ENCODE measurements at places on chromosomes 2 and 18. TPM values are rescaled to one million over a fixed set of nuclear protein-coding genes. Genes with fewer than 3 reads are reported as not detected.

ASPRV1 gene
- total RNA-seq, result 0.82 TPM

GNLY gene
- total RNA-seq, result 4.7 TPM

BUB1 gene
- total RNA-seq, result 14.7 TPM

LIMS3 gene
- total RNA-seq, result 1.4 TPM

RAB17 gene
- total RNA-seq, result 34.7 TPM

RAX gene
- not detected for total RNA-seq

MFSD6 gene
- total RNA-seq, result 60.9 TPM

IL1R2 gene
- total RNA-seq, result 152 TPM

TFCP2L1 gene
- total RNA-seq, result 54.2 TPM

EGR4 gene
- total RNA-seq, result not detected

DNA sequence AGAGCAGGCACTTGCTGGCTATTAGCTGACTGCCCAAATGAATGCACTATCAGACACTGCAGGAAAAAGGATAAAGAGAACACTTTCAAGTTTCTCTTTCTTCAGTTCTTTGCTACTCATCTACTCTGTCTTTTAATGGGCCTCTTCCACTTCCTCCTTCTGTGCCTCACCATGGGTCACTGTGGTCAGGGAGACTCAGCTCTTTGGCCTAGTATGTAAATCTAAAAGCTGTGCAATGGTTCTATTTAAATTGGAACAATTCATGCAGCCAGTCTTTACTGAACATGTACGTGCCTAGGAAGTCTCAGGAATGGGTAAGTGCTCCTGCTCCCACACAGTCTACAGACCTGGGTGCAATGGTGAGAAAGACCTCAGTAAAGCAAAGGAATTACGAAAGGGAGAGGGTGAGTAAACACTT, 79.1 kb upstream of the DNMT3A start:
- no peaks in the 10 kb centered on the region for H3K36me3 ChIP-seq
- DNase-seq, result no peak
- H3K4me1 ChIP-seq, result peaks cover 4% of the 10 kb centered on the region
- H3K4me3 ChIP-seq, result no peak overlapping the region
- no peaks in the 10 kb centered on the region for H3K27me3 ChIP-seq
- H3K27ac ChIP-seq, result peak overlapping the region; percentile 62

GRCh38 chr2:191703079-191703725, 25.3 kb downstream of the NABP1 start:
- H3K27ac ChIP-seq, result no peak overlapping the region
- H3K27me3 ChIP-seq, result no peaks in the 10 kb centered on the region
- no peaks in the 10 kb centered on the region for H3K4me1 ChIP-seq
- no peaks in the 10 kb centered on the region for H3K36me3 ChIP-seq

GRCh38 chr18:6249170-6249569, 165.5 kb downstream of the L3MBTL4 start:
- no peaks in the 10 kb centered on the region for H3K36me3 ChIP-seq
- H3K4me3 ChIP-seq, result no peak overlapping the region
- DNase-seq, result no peak
- H3K4me1 ChIP-seq, result no peaks in the 10 kb centered on the region

DNA sequence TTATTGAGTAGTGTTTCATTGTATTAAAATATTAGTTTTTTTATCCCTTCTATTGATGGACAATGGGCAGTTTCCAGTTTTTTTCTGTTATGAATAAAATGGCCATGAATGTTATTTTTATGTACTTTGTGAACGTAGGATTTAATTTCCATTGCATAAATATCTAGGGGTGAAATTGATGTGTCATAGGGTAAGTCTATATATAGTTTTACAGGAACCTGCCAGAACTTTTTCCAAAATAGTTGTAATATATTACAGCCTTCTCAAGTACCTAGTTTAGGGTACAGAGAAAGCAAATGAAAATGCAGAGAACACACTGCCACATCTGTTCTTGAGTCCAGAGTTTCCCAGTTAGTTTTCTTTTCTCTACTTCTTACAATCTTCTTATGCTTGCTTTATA, 378.6 kb downstream of the MEIS1 start:
- H3K4me3 ChIP-seq, result no peak overlapping the region
- no peaks in the 10 kb centered on the region for H3K4me1 ChIP-seq
- no peak for DNase-seq
- no peaks in the 10 kb centered on the region for H3K36me3 ChIP-seq

- no peaks in the 10 kb centered on the region for H3K27me3 ChIP-seq
- H3K27ac ChIP-seq, result no peak overlapping the region
- no peak overlapping the region for H3K4me3 ChIP-seq
- no peaks in the 10 kb centered on the region for H3K36me3 ChIP-seq
These were observed 27.7 kb downstream of the LBH start for GRCh38 chr2:30259071-30259470.

GRCh38 chr2:199070322-199070949, 387.3 kb downstream of the SATB2 start:
- no peak overlapping the region for H3K4me3 ChIP-seq
- no peaks in the 10 kb centered on the region for H3K36me3 ChIP-seq

DNA sequence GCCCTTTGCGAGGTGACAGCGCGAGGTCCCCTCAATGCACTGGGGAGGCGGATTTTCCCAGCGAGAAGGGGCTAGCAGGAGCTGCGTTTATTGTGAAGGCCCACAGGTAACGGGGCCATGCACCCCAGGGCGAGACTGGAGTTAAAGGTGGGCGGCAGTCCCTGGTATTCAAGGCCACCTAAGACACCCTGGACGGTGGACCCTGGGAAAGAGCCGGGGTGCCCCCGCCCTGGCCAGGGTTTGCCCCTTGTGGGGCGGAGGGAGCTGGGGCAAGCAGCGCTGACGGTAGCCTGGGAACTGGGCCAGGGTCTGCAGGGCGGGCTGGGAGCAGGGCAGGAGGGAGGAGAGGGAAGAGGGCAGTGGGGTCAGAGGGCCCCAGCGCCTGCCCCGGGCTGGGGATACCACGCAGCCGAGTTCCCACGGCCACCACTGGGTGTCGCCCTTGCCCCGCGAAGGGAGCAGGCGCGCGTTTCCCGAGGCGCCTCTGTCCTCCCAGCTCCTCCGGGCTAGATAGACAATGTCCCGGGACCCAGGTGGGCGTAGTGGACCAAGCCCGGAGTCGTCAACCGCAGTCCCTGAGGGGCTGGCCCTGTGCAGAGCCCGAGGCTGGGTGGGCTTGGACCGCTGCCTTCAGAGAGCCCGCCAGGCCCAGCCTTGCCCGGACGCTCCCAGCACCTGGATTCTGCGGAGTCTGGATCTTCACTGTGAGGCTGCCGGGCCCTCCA, 80.2 kb downstream of the SMAD4 start:
- H3K4me1 ChIP-seq, result no peaks in the 10 kb centered on the region
- no peaks in the 10 kb centered on the region for H3K27me3 ChIP-seq
- H3K4me3 ChIP-seq, result no peak overlapping the region
- H3K27ac ChIP-seq, result no peak overlapping the region
- DNase-seq, result peak; percentile 72
- H3K36me3 ChIP-seq, result no peaks in the 10 kb centered on the region

DNA sequence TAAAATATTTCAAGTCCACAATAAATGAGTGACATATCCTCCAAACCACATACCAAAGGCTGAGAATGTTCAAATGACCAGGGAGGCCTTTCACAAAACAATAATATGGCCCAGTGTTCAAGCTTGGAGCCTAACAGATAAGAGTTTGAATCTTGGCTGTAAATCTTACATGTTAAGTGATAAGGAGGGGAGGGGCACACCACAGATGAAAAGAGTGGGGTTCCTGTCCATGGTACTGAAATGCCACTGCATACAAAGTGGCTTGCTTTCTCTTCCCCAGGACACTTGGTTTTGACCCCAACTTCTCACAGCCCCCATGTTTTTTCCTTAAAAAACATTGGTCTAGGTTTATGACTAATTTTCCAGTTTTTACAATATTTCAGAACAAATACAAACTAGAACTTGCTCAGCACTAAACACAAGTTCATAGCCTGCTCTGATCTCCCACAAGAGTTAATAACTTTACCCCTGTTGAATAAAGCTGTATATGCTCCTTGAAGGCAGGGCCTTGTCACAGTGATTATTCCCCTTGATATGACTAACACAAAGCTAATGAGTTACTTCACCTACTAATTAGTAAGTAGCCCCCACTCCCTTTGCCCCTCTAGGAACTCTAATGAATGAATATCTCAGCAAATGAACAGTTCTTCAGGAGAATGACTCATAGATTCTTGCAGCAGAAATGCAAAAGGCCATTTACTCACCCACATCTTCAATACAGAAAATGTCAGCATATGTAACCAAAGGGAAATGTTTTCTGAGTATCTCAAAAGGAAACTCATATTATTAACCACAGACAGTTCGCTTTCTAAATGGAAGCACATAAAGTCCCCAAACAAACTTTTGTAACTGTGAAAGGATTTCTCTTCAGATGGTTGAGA, 142.2 kb downstream of the SATB2 start:
- DNase-seq, result peak; percentile 53
- H3K27ac ChIP-seq, result no peak overlapping the region
- no peaks in the 10 kb centered on the region for H3K27me3 ChIP-seq

GRCh38 chr2:66576561-66577320, 141.8 kb downstream of the MEIS1 start:
- H3K27me3 ChIP-seq, result peaks cover 66% of the 10 kb centered on the region
- H3K4me3 ChIP-seq, result peak overlapping the region; percentile 31
- H3K27ac ChIP-seq, result peak overlapping the region; percentile 61
- peaks cover 17% of the 10 kb centered on the region for H3K4me1 ChIP-seq
- peak; percentile 29 for DNase-seq
- H3K36me3 ChIP-seq, result no peaks in the 10 kb centered on the region

- H3K27ac ChIP-seq, result no peak overlapping the region
- H3K4me3 ChIP-seq, result no peak overlapping the region
These were observed 93.3 kb downstream of the HNRNPLL start for GRCh38 chr2:38509314-38509946.

DNA sequence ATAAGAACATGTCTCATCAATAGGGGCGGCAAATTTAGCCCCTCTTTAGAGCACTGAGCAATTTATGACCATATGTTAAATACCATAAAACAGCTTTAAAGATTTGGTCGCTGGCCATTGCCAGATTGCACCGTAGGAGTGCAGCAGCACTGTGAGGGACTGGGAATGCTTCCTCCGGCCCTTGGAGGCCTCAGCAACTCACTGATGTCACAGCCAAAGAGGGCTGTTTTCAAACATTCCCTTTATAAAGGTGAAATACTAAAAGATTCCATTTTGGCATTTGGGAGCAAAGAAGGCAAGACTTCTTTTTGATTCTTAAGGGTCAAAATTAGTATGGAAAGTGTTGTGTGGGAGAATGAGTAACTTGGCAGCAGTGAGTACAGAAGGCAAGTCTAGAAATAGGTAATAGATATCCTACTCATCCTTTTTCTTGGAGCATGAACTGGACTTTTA, 63.7 kb downstream of the BABAM2 start:
- H3K27me3 ChIP-seq, result no peaks in the 10 kb centered on the region
- H3K4me1 ChIP-seq, result peaks cover 6% of the 10 kb centered on the region
- H3K27ac ChIP-seq, result peak overlapping the region; percentile 13
- DNase-seq, result no peak
- H3K36me3 ChIP-seq, result no peaks in the 10 kb centered on the region
- no peak overlapping the region for H3K4me3 ChIP-seq

GRCh38 chr2:48364100-48364499, 165.9 kb upstream of the STON1 start:
- H3K36me3 ChIP-seq, result no peaks in the 10 kb centered on the region
- no peak overlapping the region for H3K27ac ChIP-seq

DNA sequence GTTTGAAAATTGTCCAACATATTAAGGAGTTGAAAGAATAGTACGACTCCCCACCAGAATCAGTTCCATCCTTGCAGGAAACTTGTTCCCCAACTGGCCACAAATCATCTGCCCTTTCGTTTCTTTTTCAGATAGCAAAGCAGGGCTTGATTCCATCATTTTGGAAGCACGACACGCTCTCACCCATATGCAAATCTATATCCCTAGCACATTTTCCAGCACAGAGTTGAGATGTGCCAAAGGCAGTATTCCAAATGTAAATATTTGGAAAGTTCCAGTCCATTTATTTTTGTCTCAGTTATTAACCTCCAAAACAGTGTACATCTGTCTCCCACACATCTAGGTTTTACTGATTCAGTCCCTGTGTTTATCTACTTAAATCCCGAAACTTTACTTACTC, 128.8 kb upstream of the BCL2L11 start:
- H3K27me3 ChIP-seq, result no peaks in the 10 kb centered on the region
- H3K27ac ChIP-seq, result no peak overlapping the region
- H3K36me3 ChIP-seq, result no peaks in the 10 kb centered on the region
- no peak for DNase-seq

GRCh38 chr18:45373286-45373880, 241.9 kb upstream of the SLC14A2 start:
- H3K36me3 ChIP-seq, result no peaks in the 10 kb centered on the region
- H3K4me1 ChIP-seq, result no peaks in the 10 kb centered on the region
- H3K4me3 ChIP-seq, result no peak overlapping the region

GRCh38 chr18:54860941-54861340, 32.7 kb downstream of the RAB27B start:
- H3K4me1 ChIP-seq, result no peaks in the 10 kb centered on the region
- no peak overlapping the region for H3K4me3 ChIP-seq
- H3K27ac ChIP-seq, result no peak overlapping the region
- no peak for DNase-seq

DNA sequence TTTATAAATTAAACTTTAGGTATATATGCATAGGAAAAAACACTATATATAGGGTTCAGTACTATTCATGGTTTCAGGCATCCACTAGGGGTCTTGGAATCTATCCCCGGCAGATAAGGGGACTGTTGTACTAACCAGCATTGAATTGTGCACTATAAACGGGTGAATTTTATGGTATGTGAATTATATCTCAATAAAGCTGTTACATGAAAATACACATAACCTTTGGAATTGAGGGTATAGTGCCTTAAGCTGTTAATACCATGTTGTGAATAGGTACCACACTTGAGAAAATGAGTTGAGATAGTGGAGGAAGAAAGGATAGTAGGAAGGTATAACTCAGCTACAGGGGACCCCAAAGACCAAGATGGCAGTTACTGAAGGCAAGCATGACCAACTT, 167.3 kb downstream of the HAUS1 start:
- H3K27ac ChIP-seq, result no peak overlapping the region
- no peak for DNase-seq
- H3K36me3 ChIP-seq, result no peaks in the 10 kb centered on the region
- no peaks in the 10 kb centered on the region for H3K4me1 ChIP-seq
- H3K4me3 ChIP-seq, result no peak overlapping the region

DNA sequence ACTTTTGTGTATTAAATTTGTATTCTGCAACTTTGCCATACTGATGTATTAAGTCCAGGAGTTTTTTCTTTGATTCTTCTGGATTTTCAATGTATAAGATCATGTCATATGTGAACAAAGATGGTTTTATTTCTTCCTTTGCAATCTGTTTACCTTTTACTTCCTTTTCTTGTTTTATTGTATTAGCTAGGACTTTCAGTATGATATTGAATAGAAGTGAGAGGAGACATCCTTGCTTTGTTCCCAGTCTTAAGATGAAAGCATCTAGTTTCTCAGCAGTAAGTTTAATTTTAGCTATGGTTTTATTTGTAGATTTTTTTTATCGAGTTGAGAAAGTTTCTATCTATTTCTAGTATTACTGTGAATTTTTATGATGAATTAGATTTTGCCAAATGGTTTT, 25.5 kb downstream of the VRK2 start:
- no peak overlapping the region for H3K4me3 ChIP-seq
- no peaks in the 10 kb centered on the region for H3K36me3 ChIP-seq
- no peak overlapping the region for H3K27ac ChIP-seq
- no peak for DNase-seq

GRCh38 chr18:52337276-52337675, 2.7 kb upstream of the DCC start:
- no peak overlapping the region for H3K4me3 ChIP-seq
- H3K36me3 ChIP-seq, result no peaks in the 10 kb centered on the region
- no peak overlapping the region for H3K27ac ChIP-seq
- DNase-seq, result no peak

- H3K36me3 ChIP-seq, result no peaks in the 10 kb centered on the region
- H3K4me3 ChIP-seq, result no peak overlapping the region
- H3K4me1 ChIP-seq, result no peaks in the 10 kb centered on the region
- no peak overlapping the region for H3K27ac ChIP-seq
- H3K27me3 ChIP-seq, result no peaks in the 10 kb centered on the region
These were observed 119.2 kb downstream of the ANKRD44 start for GRCh38 chr2:197191177-197191939.

All from colonic mucosa (tissue), 4 donors.